Fibroblast of skin of right quadriceps (primary cell): ENCODE measurements at places on chromosomes 16 and 17.

DNA sequence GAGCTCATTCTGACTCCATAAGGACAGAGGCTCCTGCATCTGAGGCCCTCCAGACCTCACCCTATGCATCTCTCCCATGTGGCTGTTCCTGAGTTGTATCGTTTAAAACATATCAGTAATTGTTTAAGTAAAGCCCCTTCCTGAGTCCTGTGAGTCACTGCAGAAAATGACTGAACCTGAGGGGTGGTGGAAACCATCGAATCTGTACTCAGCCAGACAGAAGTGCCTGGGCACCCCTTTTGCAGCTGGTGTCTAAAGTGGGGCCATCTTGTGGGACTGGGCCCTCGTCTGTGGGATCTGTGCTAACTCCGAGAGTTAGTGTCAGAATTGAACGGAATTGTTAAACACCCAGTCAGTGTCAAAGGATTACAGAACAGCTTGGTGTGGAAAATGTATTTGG, 25.4 kb downstream of the CMTM3 start:
- no peak for DNase-seq

DNA sequence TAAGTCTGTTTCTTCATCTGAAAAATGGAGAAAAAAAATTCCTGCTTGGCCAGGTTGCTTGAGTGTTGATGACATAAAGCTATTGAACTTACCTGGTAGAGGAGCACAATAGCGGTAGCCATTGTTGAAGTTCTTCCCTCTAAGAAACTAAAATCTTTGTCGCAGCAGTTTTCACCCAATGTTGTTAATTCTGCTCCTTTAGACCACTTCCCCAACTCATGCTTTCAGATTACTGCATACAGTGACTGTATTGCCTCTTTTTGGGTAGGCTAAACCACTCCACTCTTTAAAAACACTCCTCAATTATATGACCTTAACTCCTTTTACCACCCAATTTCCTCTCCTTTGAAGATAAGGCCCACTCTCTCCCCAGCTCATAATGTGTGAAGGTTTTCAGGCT, 35.7 kb upstream of the CCL2 start:
- no peak for DNase-seq

DNA sequence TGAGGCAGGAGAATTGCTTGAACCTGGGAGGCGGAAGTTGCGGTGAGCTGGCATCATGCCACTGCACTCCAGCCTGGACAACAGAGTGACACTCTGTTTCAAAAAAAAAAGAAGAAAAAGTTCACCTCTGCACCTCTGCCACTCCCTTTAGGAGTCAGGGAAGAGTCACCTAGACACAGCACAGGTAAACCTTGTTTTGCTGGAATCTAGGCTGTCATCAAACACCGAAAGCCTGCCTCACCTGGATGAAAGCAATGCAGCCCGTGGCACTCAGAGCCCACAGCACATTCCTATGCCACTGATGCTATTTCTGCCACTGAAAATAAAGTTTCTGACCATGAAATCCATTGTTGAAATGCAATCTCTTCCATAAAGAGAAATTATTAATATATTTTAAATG, 22.2 kb downstream of the CFAP52 start:
- DNase-seq, result no peak

DNA sequence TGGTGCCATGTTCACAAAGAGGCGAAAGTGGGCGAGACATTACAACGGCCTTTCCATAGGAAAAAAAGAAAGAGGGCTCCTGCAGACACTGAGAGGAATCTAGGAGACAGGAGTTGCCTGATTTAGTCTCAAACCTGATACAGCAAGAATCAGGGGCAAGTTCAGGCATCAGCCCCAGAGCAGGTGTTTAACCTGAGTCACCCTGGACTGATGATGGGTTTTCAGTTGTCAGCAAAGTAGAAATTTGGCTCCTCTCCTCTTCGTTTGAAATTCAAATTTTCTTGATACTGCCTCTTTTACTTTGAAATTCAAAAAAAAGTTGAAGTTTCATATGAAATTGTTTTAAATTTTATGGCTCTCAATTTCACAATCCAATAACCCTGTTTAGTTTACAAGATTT, 189.5 kb downstream of the ABCC12 start:
- no peak for DNase-seq

GRCh38 chr17:6398955-6399354, 36.0 kb downstream of the AIPL1 start:
- no peak for DNase-seq

- no peak for DNase-seq
Observed at GRCh38 chr16:84368308-84368996, at the start of gene ATP2C2. TSS of gene ATP2C2 (plus strand) at chr16:84368538. CDS start at chr16:84368616, 78 bp downstream.

DNA sequence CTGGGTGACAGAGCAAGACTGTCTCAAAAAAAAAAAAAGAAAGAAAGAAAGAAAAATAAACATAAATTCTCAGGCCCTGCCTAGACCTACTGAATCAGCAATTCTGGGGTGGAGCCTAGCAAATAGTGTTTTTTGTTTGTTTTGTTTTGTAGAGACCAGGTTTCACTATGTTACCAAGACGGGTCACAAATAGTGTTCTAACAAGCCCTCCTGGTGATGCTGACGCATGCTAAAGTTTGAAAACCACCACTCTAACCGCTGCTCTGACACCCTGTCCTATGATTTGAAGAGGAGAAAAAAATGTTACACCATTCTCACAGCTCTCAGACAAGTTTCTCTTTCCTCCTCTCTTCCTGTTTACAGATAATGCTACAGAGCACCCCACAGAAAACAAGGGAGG, 1.5 kb downstream of the MRPL10 start:
- no peak for DNase-seq
